ENCODE measurements at places on chromosomes 12 and 14. TPM values are rescaled to one million over a fixed set of nuclear protein-coding genes. Genes with fewer than 3 reads are reported as not detected.

DNA sequence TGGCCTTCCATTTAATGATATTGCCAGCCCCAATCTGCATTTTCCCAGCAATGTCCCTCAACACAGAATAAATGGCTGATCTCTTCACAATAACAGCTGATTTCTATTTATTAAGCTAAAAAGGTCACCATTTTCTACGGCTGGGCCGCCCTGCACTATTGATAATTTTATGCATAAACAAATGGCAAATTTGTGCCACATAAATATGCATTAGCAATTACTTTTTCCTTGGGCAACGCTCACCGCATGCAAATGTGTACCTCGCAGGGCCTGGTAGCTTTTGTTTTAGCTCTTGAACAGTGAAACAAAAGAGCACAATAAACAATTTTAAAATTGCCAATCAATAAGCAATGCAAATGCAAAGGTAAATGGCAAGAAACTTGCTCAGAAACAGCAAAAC is 331.9 kb upstream of the SOX5 start:
- no peak for DNase-seq

Gene COX8C
- polyA plus RNA-seq, result not detected

Gene PTGER2
- polyA plus RNA-seq, result 23.4 TPM

GRCh38 chr12:96314723-96315122 is 85.5 kb downstream of the CDK17 start:
- no peak for DNase-seq

DNA sequence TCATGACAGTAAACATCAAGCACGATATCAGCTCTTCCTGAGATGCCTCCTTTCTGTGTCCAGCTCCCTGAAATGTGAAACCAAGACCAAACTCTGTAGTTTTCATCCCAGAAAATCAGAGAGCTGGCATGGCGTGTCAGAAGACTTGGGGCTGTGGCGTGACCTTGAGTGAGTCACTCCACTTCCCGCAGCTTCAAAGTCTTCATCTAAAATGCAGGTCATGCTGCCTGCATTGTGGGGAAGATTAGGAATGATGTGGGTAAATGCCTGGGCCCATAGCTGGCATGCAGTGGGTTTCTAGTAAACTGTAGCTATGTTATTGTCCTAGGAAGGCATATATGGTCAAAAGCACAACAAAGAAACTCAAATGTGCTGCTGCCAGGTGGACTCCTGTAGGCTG is 28.8 kb downstream of the OAS2 start:
- DNase-seq, result no peak

DNA sequence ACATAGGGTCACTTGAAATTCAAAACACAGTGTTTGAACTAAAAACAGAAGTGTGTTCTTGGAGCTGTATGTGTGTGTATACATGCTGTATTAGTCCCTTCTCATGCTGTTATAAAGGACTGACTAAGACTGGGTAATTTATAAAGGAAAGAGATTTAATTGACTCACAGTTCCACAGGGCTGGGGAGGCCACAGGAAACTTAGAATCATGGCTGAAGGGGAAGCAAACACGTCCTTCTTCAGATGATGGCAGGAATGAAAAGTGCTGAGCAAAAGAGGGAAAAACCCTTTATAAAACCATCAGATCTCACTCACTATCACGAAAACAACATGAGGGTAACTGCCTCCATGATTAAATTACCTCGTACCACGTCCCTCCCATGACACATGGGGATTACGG is 224.1 kb downstream of the BCAT1 start:
- no peak for DNase-seq

DNA sequence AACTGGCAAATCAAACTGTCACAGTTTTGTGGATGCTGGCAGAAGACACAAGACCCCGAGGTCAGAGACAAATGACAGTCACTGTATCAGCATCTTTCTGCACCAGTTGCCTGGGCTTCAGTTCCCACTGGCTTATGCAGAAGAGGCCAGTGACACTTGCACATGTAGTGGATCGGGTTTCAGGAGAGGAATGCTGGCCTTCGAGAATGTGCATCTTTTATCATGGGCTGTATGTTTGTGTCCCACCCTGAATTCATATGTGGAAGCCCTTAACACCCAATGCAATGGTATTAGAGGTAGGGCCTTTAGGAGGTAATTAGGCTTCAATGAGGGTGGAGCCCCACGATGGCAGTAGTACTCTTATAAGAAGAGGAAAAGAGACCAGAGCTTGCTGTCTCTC is 150.9 kb downstream of the SLC15A4 start:
- DNase-seq, result no peak

GRCh38 chr14:96663491-96664067 is 133.6 kb upstream of the VRK1 start:
- no peak for DNase-seq

Gene ZC2HC1C
- 0.30 TPM for polyA plus RNA-seq

Gene FAM186B
- 0.26 TPM for polyA plus RNA-seq

DNA sequence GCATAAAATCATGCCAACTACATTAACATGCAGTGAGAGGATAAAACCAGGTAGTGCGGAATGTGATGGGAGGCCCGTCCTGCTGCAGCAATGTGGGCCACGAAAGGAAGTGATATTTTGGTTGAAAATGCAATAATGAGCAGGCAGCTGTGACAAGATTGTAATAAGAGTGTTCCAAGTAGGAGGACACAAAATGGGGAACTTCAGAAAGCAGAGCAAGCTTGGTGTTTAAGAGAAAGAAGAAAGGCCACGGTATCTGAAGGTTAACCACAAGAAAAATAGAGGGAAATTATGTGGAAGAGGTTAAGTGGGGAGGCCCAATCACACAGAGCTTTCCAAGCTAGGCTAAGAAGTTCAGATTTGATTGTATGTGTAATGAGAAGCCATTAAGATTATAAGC is 34.3 kb downstream of the OVCH1 start:
- DNase-seq, result no peak

- DNase-seq, result no peak
Observed at GRCh38 chr12:113612076-113612728, 140.5 kb upstream of the LHX5 start.

- no peak for DNase-seq
Observed at GRCh38 chr12:23028158-23028802, 403.3 kb downstream of the ETNK1 start.

Gene OR6S1
- not detected for polyA plus RNA-seq

Gene KRT82
- not detected for polyA plus RNA-seq

DNA sequence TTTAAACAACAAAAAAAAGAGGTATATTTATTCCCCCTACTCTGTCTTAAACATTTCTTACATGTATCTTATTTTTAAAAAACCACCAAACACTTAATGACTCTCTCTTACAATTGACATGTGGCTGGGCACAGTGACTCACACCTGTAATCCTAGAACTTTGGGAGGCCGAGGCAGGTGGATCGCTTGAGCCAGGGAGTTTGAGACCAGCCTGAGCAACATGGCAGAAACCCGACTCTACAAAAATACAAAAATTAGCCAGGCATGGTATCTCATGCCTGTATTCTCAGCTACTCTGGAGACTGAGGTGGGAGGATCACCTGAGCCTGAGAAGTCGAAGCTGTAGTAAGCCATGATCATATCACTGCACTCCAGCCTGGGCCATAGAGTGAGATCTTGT is 16.0 kb downstream of the SLC41A2 start:
- DNase-seq, result no peak

GRCh38 chr12:92206011-92206410 is 60.4 kb upstream of the BTG1 start:
- DNase-seq, result no peak

DNA sequence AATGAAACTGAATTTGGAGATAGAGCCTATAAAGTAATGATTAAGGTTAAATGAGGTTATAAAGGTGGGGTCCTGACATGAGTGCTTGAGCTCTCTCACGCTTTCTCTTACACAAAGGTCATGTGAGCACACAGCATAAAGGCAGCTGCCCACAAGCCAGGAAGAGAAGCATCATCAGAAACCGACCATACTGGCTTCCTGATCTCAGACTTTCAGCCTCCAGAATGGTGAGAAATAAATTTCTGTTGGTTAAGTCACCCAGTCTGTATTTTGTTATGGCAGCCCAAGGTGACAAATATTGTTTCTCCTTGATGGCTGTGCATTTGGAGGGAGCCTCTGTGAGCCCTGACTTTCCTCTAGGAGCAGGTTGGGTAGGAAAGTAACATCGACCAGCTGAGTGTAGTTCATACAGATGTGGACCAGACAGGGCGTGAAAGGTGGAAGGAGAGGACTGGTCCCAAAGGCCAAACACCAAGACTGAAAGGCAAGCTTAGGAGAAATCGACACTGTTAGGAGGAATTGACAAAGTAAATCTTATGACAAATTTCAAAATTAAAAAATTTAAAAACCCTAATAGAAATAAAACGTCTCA is 97.6 kb upstream of the SLC38A2 start:
- peak; percentile 10 for DNase-seq

DNA sequence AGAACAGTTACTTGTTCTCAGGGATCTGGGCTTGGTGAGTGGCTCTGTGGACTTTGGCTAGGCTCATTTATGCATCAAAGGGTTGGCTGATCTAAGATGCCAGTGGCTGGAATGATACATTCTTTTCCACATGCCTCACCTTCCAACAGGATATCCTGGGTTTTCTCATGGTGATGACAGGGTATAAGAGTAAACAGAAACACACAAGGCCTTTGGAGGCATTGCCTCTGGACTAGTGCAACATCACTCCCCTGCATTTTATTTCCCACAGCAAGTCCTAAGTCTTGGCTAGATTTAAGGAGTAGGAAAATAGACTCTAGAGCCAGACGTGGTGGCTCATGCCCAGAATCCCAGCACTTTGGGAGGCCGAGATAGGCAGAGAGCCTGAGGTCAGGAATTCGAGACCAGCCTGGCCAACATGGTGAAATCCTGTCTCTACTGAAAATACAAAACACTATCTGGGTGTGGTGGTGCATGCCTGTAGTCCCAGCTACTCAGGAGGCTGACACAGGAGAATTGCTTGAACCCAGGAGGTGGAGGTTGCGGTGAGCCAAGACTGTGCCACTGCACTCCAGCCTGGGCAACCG is 47.9 kb downstream of the RPH3A start:
- no peak for DNase-seq

Gene GLIPR1L1
- not detected for polyA plus RNA-seq

GRCh38 chr12:51621156-51621922 is 30.3 kb downstream of the SCN8A start:
- no peak for DNase-seq
